ENCODE measurements at places on chromosomes 3 and 15.

- no peak for DNase-seq
These were observed 25.9 kb downstream of the SLC30A4 start for GRCh38 chr15:45496658-45497057.

DNA sequence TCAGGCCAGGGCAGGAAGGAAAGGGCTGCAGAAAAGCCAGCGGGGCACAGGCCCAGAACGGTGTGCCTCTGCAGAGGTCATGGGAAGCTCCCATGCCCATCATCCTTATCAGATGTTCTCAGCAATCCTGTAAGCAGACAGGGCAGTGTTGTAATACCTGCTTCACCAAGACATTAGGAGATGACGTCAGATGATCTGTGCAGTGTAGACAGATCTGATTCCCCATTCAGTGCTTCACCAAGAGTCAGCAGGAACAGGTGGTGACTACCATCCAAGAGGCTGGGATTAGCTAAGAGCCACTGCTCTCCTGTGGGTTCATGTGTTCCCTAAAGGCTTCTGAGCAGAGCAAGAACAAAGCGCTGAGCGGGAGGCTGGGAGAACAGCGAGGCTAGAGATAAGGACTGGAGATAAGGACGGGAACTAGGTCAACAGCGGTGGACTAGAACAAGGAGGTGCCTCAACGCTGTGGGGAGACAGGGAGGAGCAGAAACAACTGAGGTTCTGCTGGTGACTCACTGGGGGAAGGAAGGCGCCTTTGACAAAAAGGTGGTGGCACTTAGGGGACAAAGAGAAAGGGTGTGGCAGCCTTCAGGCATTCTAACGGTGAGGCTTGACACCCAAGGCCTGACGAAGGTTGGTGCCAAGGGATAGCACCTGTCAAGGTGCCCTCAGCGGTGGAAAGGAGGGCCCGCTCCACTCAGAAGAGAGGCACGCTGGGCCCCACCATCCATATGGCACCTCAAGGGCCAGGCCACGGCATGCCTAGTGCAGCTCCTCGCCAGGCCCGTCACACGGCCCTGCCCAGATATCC, 28.4 kb downstream of the CCDC12 start:
- no peak for DNase-seq

DNA sequence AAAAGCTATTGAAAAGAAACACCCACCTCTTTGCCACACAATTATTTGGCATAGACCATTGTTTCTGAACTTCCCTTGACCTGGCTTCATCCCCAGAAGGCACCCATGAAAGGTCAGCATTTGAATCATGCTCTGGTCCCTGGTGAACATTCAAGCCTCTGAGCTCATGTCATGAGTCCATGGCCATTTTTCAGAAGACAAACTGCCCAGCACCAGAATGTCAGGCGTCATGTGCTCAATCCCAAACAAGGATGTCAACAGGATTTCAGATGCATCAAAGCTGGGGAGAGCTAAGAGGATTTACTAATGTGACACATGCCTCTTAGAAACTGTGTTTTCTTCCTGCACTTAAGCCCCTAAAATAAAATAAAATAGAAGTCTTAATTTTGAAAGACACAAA, 41.3 kb downstream of the TMED3 start:
- DNase-seq, result no peak

DNA sequence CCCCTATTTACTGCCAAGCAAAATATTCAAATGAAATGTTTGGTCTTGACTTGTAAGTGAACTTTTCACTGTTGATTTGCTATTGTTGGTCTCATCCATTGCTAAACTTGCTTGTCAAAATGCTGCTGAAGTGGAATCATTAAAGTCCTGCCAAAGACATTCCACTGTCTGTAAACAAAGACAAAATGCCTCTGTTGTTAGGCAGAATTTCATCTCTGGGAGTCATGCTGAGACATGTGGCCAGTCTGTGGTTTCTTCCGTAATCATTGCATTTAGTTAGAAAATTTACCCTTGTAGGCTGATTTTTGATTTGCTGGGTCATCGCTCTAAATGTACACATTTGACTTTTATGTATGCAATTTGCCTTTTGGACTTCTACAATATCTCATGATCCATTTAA, 577.7 kb downstream of the MECOM start:
- DNase-seq, result no peak

DNA sequence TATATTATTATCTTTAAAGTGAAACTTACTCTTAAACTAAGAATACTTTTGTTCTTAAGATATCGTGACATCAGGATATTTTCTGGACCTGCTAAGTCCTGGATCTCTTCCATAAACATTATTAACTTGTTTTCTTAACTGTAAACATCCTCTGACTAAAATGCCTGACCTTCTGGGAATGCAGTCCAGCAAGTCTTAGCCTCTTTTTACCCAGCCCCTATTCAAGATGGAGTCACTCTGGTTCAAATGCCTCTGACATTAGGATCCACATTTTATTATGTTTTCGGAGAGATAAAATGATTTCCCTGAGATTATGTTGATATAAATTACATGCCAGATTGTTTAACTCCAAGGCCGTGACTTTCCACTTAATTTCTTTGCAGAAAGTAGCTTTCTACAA, 37.6 kb downstream of the OSTN start:
- no peak for DNase-seq

DNA sequence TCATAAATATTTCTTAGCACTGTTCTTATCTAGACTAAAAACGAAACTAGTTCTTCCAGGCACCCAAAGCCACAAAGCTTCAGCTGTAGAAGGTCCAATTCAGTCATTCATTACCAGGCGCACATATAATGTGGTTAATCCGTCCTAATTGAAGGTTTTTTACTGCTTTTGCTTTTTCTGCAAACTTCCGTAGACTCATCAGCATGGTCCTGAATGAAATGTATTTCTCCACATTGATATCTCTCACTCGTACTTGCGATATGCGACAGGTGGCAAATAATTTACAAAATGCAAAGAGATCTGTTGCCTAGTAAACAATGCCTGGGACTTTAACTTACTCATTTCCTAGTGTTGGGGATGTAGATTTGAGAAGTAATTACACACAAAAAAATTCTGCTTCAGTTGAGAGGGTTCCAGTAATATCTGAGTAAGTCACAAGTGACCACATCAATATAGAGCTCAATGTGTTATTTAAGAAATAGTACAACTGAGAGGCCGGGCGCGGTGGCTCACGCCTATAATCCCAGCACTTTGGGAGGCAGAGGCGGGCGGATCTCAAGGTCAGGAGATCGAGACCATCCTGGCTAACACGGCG, 75.0 kb upstream of the MBNL1 start:
- no peak for DNase-seq

DNA sequence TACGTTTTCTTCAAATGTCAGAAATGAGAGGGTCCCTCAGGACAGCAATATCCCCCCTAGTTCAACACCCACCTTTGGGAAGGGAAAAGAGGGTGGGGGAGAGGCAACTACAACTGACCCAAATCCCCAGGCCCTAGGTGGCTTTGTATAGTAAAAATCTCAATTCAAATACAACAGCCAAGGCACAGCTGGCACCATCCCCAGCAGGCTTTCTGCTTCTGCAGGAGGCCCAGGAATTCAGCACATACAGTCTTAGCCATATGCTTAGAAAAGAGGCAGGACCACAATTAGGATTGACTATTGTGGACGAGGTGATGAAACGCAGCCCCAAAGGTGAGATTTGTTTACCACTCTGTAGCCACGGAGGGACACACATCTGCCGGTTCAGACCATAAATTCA, 15.8 kb downstream of the NR2E3 start:
- DNase-seq, result no peak

DNA sequence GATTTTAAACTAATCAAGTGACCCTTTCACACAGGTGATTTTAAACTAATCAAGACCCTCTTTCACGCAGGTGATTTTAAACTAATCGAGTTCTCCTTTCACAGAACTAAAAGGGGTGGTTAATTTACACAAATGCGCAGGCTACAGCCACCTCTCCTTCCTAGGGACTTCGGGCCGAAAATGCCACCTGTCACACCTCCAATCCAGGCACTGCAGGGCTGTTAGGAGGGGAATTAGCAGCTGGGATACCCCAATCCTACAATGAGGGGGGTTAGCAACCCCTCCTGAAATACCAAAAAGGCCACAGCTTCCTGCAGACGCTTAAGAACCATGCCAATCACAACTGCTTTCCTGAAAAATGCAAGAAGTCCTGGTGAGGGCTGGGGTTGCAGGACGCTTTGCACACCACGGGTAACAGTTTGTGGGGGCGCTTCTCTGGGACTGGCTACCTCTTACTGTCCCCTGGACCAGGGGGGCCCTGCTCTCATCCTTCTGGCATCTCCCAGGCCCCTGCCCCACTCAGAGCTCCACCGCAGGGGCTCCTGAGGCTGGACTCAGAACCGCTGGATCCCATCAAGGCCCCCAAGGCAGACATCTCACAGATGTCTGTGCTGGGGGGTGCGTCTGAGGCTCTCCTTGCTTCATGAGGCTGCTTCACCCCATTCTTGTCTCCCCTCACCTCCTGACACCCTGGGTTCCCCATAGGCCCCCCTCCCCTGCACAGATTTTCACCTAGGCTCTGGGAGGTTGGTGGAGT, 145.9 kb downstream of the OR4M2 start:
- DNase-seq, result no peak

DNA sequence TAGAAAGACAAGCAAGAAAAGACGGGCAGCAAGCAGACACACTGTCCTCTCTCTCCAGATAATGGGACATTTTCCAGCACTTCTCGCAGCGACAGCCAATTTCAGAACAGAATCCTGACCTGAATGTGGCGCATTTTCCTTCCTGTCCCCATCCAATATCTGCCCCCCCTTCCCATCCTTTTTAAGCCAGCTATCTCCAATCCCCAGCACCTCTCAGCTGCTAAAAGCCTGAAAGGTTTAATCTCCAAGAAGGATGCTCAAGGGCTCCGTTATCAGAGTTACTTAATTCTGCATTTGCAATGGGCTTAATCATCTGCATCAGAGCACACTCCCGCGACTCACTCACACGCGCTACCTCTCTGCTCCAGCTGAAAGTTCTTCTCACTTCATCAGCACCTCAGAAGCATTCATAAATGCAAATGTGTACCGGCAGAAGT, 50.5 kb downstream of the SRGAP3 start:
- DNase-seq, result no peak

- DNase-seq, result no peak
These were observed 29.1 kb downstream of the ALPK3 start for GRCh38 chr15:84846269-84846668.

DNA sequence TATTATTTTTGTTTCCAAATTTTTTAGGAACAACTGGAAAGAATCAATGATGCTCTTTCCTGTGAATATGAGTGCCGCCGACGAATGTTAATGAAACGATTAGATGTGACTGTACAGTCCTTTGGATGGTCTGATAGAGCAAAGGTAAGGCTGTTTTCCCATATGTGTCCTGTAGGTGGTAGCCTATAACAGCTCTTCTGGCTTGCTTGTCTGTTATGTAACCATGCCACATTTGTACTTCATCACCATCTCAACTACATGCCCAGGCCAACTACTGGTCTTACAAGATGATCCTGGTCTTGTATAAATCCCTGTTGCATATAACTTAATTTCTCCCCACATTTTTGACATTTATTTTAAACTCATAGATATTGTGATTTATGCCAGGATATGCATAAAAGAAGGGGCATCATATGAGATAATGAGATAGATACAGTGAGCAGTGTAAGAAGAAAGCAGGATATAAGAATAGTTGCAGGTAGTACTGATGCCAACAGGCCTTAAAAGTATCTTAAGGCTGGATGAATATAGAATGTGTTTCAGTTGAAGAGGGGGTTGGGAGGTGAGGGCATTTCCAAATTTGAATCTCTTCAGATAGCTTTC, 20.3 kb downstream of the FAM98B start:
- no peak for DNase-seq
